Endodermal cell (in vitro differentiated cells): ENCODE measurements at places on chromosomes 4 and X. TPM values are rescaled to one million over a fixed set of nuclear protein-coding genes. Genes with fewer than 3 reads are reported as not detected.

DNA sequence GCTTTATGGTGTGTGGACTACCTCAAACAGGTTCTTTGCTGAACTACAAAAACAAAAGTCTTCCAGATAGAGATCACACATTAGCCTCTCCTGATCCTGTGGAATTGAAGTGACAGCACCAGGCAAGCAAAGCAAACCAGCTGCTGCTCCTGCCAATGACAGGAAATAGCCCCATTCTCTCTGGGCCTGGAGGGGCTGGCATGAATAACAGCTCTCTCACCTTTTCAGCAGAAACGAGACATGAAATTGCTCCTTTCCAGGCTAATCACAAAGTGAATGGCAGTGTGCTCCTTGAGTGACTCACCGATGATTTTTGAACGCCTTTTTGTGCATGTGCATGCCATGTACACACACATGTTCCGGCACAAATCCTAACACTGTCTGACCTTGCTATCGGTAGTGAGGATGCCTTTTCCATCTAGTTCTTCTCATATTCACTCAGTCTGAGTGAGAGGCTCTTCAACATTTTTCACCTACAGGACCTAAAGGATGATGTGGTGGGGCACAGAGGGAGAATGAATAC is 24.4 kb downstream of the MFAP3L start:
- H3K27ac ChIP-seq, result no peak overlapping the region
- no peaks in the 10 kb centered on the region for H3K27me3 ChIP-seq
- H3K4me1 ChIP-seq, result peaks cover 22% of the 10 kb centered on the region
- DNase-seq, result peak; percentile 68
- peak overlapping the region; percentile 66 for H3K4me3 ChIP-seq

DNA sequence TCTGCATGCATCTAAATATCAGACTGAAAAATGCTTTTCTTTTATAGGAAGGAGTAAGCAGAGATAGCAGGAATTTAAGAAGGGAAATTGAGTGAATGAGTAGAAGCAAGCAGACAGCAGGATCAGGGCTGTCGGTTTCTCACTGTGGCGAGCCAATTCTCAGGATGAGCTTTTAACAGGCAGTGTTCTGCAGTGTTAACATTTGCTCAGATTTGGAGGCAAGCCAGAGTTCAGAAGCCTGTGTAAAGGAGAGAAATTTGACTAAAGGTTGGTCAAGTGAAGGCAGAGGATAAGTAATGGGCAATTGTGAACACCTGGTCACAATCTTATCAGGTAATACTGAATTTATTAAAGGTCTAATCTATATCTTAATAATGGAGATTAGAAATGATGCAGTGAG is 133.3 kb upstream of the MAGEB16 start:
- H3K36me3 ChIP-seq, result no peaks in the 10 kb centered on the region
- no peaks in the 10 kb centered on the region for H3K4me1 ChIP-seq
- DNase-seq, result no peak
- H3K27me3 ChIP-seq, result no peaks in the 10 kb centered on the region

The BMP15 gene
- not detected in 2 replicates for total RNA-seq

The TRO gene
- 169 to 295 TPM (median 179 TPM) in 3 replicates for total RNA-seq

- no peak overlapping the region for H3K4me3 ChIP-seq
- peak; percentile 52 for DNase-seq
- no peak overlapping the region for H3K27ac ChIP-seq
- H3K4me1 ChIP-seq, result peaks cover 18% of the 10 kb centered on the region
- peaks cover 10% of the 10 kb centered on the region for H3K27me3 ChIP-seq
Observed at GRCh38 chr4:77178560-77178959, 21.6 kb downstream of the CCNG2 start.

GRCh38 chrX:13257223-13258051 is 62.4 kb downstream of the ATXN3L start:
- H3K36me3 ChIP-seq, result no peaks in the 10 kb centered on the region
- H3K4me1 ChIP-seq, result no peaks in the 10 kb centered on the region
- no peak for DNase-seq
- no peak overlapping the region for H3K4me3 ChIP-seq

- no peak overlapping the region for H3K27ac ChIP-seq
- peak; percentile 62 for DNase-seq
- no peaks in the 10 kb centered on the region for H3K36me3 ChIP-seq
- no peaks in the 10 kb centered on the region for H3K4me1 ChIP-seq
- H3K4me3 ChIP-seq, result no peak overlapping the region
- no peaks in the 10 kb centered on the region for H3K27me3 ChIP-seq
Observed at GRCh38 chr4:1194010-1194900, 21.9 kb upstream of the SPON2 start.

DNA sequence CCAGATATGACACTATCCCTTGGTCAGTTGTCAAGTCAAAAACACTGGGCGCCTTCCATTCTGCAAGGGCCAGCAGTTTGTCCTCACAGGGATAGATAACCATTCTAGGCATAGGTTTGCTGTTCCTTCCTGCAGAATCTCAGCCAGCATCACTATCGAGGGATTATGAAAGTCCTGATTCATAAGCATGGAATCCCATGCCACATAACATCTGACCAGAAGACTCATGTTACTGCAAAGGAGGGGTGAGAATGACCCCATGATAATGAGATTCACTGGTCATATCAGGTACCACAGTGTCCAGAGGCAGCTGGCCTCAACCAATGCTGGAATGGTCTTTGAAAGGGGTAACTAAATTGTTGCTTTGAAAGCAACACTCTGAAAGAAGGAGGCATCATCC is 84.7 kb downstream of the OTC start:
- H3K27me3 ChIP-seq, result no peaks in the 10 kb centered on the region
- H3K4me3 ChIP-seq, result no peak overlapping the region
- no peaks in the 10 kb centered on the region for H3K36me3 ChIP-seq
- H3K27ac ChIP-seq, result no peak overlapping the region

The UCP1 gene
- 0.16 and 0.24 TPM in 2 replicates for total RNA-seq

The CXorf49 gene
- not detected in 2 replicates for total RNA-seq

DNA sequence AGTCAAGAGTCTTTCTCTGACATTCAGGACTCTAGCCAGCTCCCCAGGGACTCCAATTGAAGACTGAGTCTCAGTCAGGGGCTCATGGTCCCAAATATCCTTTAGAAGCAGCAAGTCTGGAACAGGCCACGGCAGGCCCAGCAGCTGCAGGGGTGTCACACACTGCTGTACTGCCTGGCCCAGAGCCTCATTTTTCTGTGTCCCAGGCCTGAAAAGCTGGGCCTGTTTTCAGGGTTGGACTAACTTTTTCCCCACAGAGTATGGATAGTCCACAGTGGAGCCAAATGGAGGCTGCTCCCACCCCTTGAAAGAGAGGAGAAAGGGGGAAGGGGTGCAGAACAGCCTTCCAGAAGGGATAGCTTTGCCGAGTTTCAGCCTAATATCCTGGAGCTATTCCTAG is 146.8 kb upstream of the NALF2 start:
- no peak overlapping the region for H3K27ac ChIP-seq
- H3K4me1 ChIP-seq, result no peaks in the 10 kb centered on the region
- no peaks in the 10 kb centered on the region for H3K36me3 ChIP-seq
- H3K27me3 ChIP-seq, result no peaks in the 10 kb centered on the region

DNA sequence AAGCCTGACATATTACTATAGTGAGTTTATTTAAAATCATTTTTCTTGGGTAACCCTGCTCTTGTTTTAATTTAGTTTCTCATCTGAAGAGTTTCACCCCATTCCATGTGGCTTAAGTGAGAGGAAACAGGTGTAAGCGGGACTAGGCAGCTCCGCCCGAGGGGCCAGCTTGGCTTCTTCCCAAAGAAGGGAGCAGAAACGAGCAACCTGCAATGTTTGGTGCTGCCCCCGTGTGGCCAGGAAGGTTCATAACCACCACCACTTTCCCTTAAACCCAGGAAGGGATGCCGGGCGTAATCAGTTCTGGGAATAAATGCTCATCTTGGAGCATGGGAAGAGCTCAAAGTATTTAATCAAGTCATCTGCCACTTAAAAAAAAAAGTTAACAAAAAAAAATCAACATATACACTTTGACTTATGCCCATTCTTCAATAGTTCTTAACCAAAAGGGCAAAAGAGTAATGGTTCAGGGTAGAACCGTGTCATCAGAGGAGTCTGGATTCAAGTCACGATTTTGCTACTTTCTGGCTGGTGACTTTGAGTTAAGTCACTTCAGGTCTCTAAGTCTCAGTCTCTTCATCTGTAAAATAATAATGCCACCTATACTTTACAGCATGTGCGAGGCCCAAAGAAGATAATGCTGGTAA is 147.9 kb downstream of the NSUN7 start:
- H3K4me1 ChIP-seq, result no peaks in the 10 kb centered on the region
- DNase-seq, result peak; percentile 92
- no peak overlapping the region for H3K27ac ChIP-seq
- no peak overlapping the region for H3K4me3 ChIP-seq

DNA sequence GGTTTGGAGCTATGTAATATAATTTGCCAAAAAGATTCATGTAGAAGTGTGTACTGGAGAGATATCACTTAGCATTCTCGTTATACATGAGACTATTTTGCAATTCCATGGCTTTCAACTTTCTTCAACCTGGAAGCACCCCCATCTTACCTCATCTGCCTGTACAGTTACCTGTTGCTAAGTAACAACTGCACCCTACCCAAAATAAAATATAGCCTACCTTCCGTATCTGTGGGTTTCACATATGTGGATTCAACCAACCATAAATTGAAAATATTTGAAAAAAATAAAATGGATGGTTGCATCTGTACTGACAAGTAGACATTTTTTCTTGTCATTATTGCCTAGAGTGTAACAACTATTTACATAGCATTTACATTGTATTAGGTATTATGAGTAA is 278.3 kb downstream of the PPP1R2C start:
- no peaks in the 10 kb centered on the region for H3K27me3 ChIP-seq
- no peak overlapping the region for H3K27ac ChIP-seq
- H3K36me3 ChIP-seq, result no peaks in the 10 kb centered on the region
- no peak for DNase-seq
- no peaks in the 10 kb centered on the region for H3K4me1 ChIP-seq
- no peak overlapping the region for H3K4me3 ChIP-seq

DNA sequence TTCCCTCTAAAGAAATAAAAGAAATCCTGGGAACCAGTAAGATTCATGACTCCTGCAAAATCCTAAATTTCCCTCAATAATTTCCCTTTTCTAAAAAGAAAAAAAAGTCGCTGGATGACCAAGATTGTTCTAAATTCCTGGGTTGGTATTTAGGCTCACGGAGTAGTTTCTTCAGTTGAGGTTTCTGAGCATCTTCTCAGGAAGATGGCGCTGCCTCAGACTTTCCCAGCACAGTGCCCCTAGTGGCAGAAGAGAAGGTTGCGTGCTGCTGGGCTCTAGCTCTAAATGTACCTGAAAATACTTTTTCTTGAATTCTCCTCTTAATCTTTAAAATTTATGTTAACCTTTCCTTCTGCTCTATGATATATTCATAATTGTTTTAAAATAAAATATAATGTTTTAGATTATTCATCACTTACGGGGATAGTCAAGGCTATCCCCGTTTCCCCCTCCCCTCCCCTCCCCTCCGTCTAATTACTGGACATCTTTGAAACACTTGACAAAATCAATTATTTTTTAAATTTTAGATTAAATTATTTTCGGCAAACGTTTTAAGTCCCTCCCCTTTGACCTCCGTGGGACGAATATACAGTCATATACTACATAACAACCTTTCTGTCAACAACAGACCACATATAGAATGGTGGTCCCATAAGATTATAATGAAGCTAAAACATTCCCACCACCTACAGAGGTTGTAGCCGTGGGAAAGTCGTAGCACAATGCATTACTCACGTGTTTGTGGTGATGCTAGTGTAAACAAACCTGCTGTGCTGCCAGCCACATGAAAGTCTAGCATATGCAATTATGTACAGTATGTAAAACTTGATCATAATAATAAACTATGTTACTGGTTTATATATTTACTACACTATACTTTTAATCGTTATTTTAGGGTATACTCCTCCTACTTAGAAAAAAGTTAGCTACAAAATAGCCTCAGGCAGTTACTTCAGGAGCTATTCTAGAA is 41.0 kb upstream of the GATB start:
- H3K27ac ChIP-seq, result no peak overlapping the region
- no peak overlapping the region for H3K4me3 ChIP-seq
- no peaks in the 10 kb centered on the region for H3K36me3 ChIP-seq
- no peaks in the 10 kb centered on the region for H3K27me3 ChIP-seq

DNA sequence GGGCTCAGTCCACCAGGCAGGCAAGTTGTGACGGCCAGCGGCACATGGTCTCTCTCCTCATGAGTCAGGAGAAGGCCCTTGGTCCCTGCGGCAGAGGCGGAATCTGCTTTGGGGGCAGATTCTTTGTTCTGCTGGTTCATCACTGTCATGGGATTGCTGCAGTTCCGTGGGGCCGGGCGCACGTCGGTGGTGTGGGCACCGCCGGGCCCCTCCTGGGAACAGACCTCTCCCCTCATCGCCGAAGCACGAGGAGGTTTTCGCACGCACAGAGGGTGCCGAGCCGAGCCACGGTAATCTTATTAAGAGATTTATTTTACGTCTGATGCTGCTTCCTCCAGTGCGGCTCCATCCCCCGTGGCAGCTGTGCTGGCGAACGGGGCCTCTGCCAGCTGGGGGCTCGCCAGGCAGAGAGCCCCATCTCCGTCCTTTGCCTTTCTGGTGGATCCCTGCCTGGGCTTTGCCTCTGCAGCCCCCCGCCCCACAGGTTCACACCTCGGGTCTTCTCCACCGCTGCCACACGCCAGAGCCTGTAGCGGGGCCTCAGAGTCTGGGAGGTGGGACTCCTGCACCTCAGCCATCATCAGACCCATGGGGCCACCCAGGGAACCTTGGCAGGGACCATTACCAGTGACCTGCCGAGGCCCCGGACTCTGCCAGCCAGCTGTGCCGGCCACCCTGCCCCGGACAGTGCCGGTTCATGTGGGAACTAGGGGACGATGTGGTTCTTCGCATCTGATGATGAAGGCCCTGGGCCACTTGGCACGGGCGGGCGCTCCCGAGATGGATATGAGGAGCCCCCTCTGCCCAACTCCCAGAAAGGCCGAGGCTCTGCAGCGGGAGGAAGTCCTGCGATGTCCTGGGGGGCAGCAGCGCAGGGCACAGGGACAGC is 86.7 kb upstream of the NKX1-1 start:
- H3K4me3 ChIP-seq, result no peak overlapping the region
- no peak overlapping the region for H3K27ac ChIP-seq
- DNase-seq, result peak; percentile 44
- no peaks in the 10 kb centered on the region for H3K36me3 ChIP-seq
- no peaks in the 10 kb centered on the region for H3K27me3 ChIP-seq

The CXCL1 gene
- 0.24 and 0.86 TPM in 2 replicates for total RNA-seq

DNA sequence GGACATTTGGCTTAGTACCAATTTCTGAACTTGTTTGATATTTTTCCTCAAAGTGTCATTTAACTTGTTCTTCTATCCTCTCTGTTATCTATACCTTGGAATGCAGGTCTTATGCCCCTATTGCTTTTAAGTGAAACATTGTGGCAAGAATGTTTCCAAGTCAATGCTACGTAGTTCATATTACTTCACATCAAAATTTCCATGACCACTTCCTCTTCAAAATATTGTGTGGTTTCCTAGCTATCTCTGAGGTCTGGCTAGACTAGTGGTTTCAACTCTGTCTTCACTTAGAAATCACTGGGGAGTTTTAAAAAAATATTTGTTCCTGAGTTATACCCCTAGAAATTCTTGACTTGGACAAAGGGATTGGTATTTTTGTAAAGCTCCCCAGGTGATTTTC is 20.2 kb upstream of the RASGEF1B start:
- no peaks in the 10 kb centered on the region for H3K36me3 ChIP-seq
- no peak overlapping the region for H3K27ac ChIP-seq
- no peak for DNase-seq
- no peak overlapping the region for H3K4me3 ChIP-seq
- H3K27me3 ChIP-seq, result no peaks in the 10 kb centered on the region
